Putamen (tissue), 1 donor: ENCODE measurements at places on chromosomes 16 and 17.

GRCh38 chr17:17164156-17164555 is 42.0 kb downstream of the PLD6 start:
- no peak for DNase-seq

GRCh38 chr16:85676466-85676865 is 12.3 kb downstream of the GINS2 start:
- no peak for DNase-seq

DNA sequence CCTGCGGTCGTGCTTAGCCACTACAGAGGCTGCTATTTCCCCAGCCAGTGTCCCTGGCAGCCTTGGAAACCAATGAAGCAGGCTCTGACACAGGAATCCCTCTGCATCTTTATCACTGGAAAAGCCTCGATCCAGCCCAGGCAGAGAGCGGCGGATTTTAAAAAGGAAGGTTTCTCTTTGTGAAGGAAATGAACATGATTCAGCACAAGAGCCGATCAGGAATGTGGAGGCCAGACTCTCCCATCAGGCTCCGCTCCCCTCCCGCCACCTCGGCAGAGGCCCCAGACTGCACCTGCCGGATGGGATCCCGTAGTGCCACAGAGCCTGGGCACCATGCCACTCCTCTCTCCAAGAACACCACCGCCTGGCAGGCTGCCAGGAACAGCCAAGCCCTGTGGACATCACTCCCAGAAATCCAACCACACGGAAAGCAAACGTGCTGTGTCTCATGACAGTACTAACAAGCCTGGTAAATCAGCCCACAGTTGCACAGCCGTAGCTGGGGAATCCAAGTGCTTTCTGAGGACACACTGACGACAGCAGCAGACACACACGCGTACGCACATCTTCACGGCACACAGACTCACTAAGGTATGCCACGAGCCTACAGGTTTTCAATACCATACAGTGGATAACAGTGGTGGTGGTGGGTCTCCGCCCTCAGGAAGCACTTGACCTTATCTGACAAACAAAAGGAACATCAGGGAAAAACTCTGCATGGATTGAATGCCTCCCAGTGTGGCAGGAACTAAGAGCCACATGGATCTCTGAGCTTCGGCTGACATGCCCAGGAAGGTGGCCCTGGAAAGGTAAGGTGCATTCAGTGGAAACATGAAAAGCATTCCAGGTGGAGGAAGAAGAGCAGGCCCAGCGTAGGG is 5.4 kb downstream of the LRRC75A start:
- DNase-seq = peak; percentile 28

DNA sequence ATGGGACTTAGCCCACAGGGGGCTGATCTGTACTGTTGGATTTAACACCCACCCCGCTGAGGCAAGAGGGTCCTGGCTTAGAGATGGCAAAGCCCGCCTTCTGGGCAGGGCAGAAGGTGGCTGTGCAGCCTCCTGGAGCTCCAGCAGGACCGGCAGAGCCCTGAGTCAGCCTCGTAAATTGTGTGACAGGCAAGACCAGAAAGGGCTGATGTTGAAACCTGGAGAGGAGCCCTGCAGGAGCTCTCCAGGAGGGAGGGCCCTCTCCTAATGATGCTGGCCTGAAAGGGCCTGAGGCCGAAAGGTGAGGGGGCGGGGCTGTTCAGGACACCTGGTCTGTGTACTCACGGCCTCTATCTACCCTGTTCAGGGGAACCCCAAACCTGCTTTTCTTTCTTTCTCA is 22.5 kb upstream of the MYO15B start:
- DNase-seq = no peak

DNA sequence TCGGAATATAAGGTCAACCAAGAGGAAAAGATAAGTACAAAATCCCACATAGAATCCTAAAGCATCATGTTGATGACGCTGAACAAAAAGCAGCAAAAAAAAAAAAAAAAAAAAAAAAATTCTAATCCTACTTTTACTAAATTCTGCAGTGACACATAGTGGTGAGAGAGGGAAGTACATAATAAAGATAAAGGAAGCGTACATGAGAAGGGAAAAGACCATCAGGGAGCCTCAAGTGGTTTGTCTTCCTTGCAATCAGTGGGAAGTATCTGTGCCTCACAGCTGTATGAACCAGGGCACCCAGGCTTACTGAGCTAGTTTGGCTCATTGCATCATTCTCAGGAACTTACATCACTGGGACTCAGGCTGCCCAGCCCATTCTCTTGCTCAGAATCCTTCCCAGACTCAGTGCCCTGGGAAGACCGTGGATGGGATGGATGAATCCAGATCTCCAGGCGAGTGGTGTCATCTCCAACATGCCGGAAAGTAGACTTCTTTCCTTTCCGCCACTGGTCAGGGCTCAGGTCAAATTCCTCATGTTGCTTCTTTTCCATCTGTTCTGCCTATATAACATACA is 21.2 kb downstream of the SMG6 start:
- DNase-seq = peak; percentile 41
